Eye (tissue), 1 donor: ENCODE measurements at places on chromosomes 7 and 10.

DNA sequence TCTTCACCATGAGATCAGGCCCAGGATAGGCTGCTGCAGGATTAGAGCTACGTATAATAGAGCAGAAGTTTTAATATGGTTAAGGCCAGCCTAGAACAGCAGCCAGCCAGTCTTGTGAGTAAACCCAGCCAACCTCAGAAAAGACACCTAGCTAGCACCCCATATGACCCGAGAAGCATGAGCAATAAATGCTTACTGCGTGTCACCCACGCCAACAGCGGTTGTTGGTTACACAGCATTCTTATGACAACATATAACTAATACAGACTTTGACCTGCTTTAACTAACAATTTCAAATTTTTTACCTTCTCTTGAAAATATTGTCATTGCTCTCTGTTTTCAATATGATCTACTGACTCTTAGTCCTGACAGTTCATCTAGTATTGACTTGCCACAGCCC is 105.7 kb downstream of the HBP1 start:
- DNase-seq, result no peak

DNA sequence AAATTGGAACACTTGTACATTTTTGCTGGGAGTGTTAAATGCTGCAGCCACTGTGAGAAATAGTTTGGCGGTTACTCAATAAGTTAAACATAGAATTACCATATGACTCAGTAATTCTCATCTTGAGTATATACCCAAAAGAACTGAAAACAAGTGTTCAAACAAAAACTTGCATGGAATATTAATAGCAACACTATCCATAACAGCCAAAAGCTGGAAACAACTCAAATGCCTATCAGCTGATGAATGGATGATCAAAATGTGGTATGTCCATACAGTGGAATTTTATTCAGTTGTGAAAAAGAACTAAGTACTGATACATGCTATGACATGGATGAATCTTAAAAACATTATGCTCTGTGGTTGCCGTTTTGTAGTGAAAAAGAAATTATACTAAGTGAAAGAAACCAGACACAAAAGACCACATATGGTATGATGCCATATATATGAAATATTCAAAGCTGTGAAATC is 63.0 kb upstream of the SP4 start:
- no peak for DNase-seq

GRCh38 chr7:139118234-139118804 is 8.8 kb upstream of the ZC3HAV1 start:
- no peak for DNase-seq

DNA sequence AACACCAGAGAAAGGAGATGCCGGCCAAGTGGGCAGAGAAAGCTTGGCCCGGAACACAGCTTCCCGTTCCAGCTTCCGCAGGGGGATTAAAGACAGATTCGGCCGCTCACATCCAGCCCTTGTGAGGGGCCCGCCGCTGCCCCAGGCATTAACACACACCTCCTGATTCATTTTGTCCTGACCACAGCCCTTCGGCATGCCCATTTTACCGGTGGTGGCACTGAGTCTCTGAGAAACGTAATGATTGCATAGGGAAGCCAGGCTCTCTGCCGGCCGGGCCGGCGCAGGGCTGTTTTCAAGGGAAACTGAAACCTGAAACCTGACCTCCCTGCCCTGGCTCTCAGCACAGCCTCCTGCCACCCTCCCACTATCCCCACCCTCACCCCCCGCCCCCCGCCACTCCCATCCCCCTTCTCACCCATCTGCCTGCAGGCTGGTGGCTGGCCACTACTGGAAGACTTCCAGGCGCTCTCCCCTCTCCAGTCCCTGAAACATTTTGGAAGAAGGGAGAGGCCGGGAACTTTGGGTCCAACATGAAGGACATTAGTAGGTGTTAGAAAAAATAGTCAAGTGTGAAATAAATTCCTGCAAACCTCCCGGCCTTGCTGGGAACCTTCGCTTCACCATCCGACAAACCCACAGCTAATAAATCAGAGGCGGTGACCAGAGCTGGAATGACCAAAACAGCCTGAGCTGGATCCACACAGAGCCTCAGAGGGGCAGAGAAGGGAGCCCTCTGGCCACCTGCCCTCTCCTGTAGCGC is 83.5 kb upstream of the CUX1 start:
- DNase-seq, result peak; percentile 63

DNA sequence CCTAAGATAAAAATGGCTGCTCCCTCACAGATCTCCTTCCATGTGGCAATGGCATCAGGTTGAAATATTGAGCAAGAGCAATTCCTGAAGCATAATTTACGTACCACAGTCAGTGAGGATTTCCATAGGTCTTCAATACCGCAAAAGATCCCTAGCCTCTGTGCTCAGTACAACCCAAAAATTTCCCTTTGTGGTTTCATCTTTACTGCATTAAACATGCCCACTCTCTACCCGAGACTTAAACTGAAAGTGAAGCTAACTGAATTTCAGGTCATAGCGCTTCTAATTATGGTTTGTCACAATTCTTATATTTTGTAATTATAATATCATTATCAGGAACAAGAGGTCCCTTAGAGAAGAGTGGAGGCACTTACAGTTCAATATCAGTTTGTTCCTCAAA is 1071.1 kb downstream of the XPNPEP1 start:
- DNase-seq, result no peak

GRCh38 chr7:150924369-150924781 is 53.7 kb downstream of the KCNH2 start:
- no peak for DNase-seq

- DNase-seq, result no peak
Observed at GRCh38 chr7:121777672-121778071, 95.3 kb upstream of the PTPRZ1 start.

GRCh38 chr7:88328787-88329186 is 22.1 kb upstream of the STEAP4 start:
- no peak for DNase-seq

GRCh38 chr10:62442894-62443669 is 68.9 kb downstream of the ZNF365 start:
- DNase-seq, result no peak

GRCh38 chr7:93117327-93117726 is 452 bp downstream of the SAMD9 start:
- DNase-seq, result no peak

DNA sequence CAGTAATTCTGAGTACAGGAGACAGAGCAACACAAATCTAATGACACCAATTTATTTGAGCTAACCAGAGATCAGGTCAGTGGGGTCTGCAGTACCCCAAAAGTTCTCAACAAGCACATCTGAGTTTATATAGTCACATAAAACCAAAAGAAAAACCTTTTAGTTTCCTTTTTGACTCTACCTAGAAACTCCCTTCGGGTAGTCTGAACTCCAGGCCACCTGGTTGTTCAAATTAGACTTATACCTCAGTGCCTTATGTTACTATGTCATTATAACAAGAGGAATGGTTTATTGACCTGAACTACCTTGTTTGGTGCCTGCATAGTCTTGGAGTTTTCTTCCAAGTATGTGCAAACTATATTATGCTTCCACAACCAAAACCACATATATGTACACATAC is 14.6 kb downstream of the ZCWPW1 start:
- no peak for DNase-seq

DNA sequence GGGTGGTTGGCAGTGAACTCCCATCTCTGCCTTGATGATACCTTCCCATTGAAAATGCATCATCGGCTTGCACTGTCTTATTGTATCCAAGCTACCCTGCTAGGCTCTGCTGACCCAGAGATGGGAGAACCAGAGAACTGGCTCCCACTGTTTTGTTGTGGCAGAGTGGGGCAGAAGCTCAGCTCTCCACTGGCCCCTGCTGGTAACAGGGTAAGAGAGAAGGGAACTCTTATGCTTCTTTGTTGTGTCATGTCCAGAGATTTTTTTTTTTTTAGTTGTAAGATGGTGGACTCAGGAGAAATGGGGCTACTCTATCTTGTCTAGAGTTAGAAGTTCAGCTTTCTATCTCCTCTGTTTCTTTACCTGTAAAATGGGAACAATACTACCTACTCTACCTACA is 100.5 kb upstream of the SDK1 start:
- no peak for DNase-seq

- DNase-seq, result no peak
Observed at GRCh38 chr10:132462463-132463332, 65.7 kb downstream of the PWWP2B start.

DNA sequence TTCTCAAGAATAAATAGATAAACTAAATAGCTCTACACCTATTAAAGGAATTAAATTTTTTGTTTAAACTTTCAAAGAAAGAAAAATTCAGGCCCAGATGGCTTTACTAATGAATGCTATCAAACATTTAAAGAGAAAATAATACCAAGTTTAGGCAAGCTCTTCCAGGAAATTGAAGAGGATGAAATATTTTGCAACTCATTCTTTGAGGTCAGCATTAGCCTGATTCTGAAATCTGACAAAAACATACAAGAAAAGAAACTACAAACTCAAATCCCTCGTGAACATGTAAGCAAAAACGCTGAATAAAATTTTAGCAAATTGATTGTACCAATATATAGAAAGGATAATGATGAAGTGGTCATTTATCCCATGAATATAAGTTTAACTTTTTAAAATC is 93.4 kb downstream of the RTKN2 start:
- no peak for DNase-seq

DNA sequence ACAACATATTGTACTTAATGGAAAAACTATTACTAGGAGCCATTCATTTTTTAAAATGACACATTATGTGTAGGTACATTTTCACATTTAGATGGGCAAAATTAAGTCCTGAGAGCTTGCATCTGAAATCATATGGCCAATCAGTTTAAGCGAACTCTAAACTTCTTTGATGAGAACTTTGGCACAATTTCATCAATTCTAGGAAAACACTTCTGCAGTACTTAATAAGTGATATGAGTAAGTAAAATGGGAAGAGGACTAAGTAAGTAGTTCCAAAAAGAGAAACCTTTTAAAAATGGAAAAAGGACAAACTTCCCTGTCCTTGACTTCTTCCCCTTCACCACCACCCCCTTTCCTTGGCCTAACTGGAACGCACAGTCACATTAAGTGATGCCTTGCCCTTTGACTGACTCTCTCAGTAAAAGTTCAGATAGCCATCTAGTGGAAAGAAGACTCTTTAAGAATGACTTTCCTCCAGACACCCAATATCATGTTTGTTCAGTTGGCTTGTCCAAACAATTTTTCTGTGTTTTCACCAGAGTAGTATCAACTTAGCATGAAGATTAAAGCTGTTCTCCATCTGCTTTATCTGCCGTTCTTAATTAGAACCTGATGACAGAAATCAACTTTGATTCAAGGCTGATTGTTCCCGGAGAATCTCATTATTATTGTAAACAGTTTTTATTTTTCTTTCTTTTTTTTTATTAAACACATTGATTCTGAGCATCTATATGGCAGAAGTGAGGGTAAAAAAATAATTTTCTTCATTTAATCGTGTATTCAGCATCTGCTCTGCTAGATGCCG is 45.1 kb downstream of the CNNM2 start:
- DNase-seq, result peak; percentile 18

GRCh38 chr10:44752451-44753441 is 158.4 kb upstream of the TMEM72 start:
- DNase-seq, result peak; percentile 28

- DNase-seq, result peak; percentile 78
Observed at GRCh38 chr10:98242823-98243222, 25.2 kb downstream of the LOXL4 start.

DNA sequence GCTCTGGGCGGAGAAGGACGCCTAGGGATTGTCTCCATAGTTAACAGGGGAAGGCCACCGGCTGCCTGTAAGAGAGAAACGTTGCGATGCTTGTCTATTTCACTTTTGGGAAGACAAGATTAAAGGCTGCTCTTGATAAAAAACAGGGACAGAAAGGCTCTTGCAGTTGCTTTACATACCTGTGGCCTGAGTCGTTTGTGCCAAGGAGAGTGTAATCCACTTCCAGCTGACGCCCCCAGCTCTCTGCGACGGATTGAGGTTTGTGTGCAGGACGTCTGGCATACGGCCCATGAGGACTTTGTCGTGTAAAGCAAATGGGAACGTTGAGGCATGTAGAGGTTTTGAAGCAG is 1.1 kb downstream of the MAP3K8 start:
- DNase-seq, result peak; percentile 80

DNA sequence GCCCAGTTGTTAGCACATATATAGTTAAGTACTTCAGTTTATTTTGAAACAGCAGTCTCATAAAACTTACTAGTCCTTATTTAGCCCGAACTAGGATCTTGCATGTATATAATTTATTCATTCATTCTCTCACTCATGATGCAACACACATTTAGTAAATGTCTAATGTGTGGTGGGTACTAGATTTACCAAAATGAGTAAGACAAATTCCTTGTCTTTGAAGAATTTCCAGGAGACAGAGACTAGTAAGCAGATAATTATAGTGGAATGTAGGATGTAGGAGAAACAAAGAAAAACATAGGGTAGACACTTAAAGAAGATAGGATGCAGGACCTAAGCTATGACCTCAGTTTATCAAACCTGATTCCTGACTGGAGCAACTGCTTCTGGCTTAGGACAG is 120.2 kb upstream of the AMPH start:
- DNase-seq, result no peak

DNA sequence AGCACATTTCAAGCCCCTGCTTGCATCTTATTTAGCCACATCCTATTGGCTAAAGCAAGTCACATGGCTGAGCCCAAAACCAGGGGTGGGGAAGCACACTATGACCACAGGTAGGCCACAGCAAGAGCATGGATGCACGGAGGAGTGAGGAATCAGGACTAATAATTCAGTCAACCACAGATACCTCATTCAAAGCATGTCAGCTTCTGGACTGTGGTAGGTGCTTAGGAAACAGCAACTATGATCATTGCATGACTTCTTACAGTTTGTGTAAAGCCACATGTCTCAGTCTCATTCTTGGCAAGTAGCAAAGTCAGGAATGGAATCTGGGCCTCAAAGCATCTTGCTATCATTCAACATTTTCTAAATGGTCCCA is 79.0 kb upstream of the EMX2 start:
- DNase-seq, result no peak

- no peak for DNase-seq
Observed at GRCh38 chr7:25289518-25289917, 61.2 kb upstream of the NPVF start.

- no peak for DNase-seq
Observed at GRCh38 chr10:51288511-51288910, 214.2 kb downstream of the PRKG1 start.

GRCh38 chr7:159177284-159177953 is 32.8 kb upstream of the VIPR2 start:
- no peak for DNase-seq

DNA sequence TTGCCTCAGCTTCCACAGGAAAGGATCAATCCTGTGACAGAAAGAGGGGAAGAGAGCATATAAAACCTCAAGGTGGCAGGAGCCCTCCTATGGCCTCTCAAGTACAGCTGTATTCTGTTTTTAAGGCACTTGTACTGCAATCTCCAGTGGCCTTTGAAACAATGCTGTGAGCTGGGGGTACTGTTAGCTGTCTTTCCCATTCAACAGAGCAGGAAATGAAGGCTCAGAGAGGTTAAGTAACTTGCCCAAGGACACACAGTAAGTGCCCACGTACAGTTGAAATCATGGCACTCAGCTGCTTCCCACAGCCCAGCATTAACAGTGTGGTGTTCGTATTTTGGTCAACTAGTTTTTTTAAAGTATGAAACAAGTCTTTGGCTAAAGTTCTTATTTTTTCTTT is 34.0 kb downstream of the DUSP5 start:
- no peak for DNase-seq

GRCh38 chr10:119769886-119770285 is 44.0 kb downstream of the INPP5F start:
- DNase-seq, result no peak

- no peak for DNase-seq
Observed at GRCh38 chr10:3828404-3829155, 43.6 kb upstream of the KLF6 start.

- DNase-seq, result no peak
Observed at GRCh38 chr7:47094462-47094861, 487.4 kb downstream of the TNS3 start.

- DNase-seq, result no peak
Observed at GRCh38 chr7:49099587-49100326, 175.4 kb downstream of the CDC14C start.

GRCh38 chr10:4847561-4848355 is 21.8 kb downstream of the AKR1E2 start:
- DNase-seq, result no peak
